ENCODE measurements at places on chromosomes 2 and 18.

- DNase-seq = no peak
Observed at GRCh38 chr2:7748717-7749415, 831.7 kb downstream of the RNF144A start.

GRCh38 chr18:79818631-79819030 is 20.9 kb downstream of the KCNG2 start:
- DNase-seq = no peak

DNA sequence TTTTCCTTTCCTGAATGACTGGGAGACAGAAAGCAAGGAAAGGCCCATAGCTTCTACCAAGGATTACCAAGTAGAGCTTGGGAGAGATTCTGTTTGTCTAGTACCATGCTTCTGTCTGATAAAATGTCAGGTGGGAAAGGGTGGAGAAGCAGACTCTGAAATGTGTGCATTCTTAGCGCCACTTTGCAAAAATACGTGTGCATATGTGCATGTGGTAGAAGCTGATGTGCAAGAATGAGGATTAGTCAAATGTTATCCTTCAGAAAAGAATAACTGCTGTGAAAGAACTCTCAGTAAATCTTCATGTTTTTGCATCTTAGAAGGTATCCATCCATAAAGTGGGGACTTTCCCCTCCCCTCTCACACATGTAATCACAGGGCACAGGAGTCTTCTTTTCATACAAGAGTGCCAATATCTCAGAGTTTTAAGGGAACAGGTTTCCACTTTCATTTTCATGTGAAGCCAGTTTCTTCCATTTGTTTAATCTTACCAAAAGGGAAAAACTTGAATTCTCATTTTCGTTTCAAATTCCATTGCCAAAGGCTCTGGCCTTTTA is 15.4 kb upstream of the DGKD start:
- DNase-seq = no peak

DNA sequence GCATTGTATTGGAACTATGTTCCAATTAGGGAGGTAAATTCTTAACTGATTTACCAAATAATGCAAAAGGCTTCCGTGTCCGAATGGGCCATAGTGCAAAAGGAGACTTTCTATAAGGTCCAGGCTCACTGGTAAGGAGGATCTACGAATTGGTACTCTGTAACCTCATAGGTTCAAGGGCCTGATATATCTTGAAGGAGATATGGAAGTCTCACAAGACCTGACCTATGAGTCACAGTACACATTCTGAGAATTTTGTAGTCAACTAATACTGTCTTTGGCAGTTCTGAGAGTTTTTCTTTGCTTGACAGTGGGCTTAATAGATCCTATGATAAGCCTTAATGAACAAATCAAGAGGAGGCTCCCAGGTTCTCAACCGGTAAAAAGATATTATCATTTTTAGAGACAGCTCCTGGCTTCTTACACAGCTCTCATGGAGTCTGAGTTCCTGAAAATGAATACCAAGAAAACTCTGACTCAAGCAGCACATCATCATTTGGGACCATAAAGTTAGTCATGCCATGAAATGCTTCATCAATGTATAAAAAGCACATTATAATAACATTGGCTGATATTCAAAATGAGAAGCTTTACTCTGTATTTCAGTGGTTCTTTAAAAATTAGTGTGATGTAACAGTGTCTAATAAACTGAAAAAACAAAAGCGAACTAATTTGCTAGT is 1275.2 kb upstream of the CRIM1 start:
- DNase-seq = no peak

GRCh38 chr18:13175754-13176210 is 42.8 kb upstream of the LDLRAD4 start:
- no peak for DNase-seq

- no peak for DNase-seq
Observed at GRCh38 chr2:113406114-113406513, 31.4 kb upstream of the ZNG1B start.

GRCh38 chr2:181177376-181177775 is 197.0 kb downstream of the UBE2E3 start:
- no peak for DNase-seq

GRCh38 chr2:199764273-199764800 is 86.7 kb downstream of the FTCDNL1 start:
- DNase-seq = no peak

All from KBM-7 (cell line).